ENCODE measurements at places on chromosomes 2 and 18.
A peak's percentile ranks its signal among the peaks of the same experiment; 100 is the strongest.

DNA sequence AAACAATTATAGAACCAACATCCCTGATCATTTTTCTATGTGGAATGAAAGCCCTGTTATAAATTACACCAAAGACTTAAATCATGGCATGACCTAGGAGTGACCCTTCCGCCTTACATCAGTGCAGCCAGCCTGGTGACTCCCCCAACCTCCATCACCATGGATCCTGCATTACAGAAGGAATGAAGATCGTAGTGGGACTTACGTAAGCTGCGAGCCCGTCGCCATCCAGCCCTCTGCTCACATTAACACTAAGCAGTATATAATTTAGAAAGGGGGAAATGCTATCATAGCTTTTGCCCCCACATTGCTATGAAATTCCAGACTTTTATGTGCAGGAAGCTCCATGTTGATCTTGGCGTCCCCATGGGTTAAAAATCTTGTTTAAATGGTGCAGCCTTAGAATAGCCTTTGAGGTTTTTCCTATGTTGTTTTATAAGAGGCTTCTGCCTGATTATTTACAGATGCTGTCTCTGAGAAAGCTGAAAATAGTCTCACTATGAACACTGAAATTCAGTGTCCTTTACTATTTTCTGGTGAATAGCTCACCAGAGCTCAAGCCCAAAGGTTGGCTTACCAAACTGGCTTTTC, 76.3 kb downstream of the COLEC12 start:
- no peak for DNase-seq

GRCh38 chr2:129422028-129422427, 557.4 kb upstream of the RAB6C start:
- DNase-seq, result no peak

DNA sequence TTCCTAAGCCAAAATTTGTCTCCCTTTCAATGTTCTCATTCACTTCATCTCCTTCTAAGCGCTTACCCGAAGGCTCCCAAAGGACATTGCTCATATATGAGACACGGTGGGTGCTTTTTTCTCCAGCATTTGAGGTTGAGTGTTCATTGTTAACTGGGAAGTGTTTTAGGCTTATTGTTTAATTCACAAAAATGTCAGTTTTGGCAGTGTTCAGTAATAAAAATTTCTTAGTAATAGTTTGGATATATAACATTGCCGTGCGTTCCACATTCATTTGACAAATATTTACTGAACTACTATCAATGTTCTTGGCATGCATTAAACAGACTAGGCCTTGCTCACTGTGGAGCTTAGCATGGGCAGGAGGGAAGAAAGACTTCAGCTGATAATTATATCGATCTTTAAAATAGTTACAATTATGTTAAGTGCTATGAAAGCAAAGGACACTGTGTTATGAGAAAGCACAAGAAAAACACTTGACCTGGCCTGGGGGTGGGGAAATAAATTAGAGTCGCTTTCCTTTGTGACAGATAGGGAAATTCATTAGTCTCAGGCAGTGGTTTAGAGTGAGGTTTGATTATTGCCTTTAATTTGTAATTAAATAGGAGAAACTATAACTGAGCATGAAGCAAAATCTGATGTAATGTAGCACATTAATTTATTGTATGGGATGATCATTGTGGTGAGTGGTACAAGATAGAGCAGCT, 82.2 kb upstream of the DOCK10 start:
- peak; percentile 15 for DNase-seq

DNA sequence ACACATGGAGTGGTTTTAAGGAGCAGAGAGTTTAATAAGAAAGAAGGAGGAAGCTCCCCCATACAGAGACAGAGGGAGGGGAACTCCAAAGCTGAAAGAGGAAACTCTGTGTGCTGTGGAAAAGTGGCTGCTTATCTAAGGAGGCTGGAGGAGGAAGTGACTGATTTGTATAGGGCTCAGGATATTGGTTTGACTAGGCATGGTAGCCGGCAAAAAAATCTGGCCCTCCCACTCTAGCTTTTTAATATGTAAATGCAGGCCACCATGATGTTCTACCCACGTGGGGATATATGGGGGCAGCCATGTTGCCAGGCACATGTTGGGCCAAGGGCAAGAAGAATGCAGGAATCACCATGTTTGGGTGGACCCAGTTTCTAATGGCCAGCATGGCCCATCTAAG, 64.3 kb downstream of the HNMT start:
- DNase-seq, result no peak

DNA sequence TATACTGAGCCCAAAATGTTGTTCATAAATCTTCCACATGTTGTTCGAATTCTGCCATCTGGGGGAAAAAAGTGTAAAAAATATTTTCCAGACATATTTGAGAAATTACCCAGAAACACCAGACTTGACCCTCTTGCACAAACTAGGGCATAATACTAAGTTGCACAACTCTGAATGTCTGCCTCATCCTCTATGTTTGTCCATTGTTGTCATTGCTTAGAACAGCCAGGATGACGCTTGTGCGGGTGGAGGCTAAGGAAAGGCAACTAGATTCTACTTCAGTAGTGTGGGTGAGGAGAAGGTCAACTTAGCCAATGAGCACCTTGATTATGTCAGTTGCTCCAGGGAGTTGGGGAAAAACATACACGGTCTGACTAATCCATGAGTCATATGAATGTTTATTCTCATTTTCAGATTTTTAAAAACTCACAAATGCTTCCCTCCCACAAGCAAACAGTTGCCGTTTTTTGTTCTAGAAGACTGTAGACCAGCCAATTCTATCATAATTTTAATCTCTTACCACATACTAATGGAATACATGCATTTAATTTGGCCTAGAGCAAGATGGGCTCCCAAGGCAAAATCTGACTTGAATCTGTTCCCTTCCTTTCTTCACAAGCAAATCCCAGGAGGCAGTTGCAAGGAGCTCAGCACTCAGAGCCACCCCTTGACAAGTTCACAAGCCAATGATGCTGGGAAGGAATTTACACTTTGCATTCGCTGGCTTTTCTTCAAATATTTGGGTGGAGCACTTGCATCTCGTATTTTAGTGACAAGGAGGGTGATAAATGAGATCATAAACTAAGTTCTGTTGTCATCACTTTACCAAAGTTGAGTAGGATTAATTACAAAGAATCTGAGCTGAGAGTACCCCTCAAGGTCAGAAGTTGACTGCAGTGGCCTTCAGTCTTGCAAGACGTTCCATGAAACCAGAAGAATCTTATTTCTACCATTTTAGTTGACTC, 163.2 kb upstream of the TWIST2 start:
- no peak for DNase-seq

- no peak for DNase-seq
Measured at GRCh38 chr18:36314754-36315153, 17.2 kb downstream of the FHOD3 start.

- DNase-seq, result no peak
Measured at GRCh38 chr2:42793334-42794270, 1.2 kb upstream of the HAAO start.

DNA sequence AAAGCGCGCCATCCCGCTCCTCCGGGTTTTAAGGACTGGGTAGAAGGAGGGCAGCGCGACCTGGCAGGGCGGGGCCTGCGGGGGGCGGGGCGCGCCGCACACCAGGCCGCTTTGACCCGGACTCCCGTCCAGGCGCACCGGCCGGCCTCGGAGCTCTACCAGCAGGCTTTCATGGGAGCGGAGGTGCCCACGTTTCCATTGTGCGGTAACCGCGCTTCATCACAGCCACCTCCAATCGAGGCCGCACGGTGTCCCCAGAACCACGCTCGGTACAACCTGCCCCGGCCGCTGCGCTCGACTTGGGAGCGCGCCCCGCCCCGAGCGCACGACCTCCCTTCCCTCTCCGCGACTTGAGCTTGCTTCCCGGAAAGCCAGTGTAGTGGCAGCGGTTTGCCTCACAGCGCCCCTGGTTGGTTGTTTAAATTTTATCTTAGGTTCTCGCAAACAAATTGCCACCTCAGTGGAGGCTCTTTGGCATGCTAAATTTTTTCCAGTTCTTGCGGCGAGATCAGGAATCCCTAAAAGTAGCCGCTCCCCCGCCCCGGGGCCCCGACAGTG, 280 bp upstream of the CYP1B1 start:
- DNase-seq, result no peak

GRCh38 chr2:22536133-22536532, 848.8 kb upstream of the KLHL29 start:
- no peak for DNase-seq

DNA sequence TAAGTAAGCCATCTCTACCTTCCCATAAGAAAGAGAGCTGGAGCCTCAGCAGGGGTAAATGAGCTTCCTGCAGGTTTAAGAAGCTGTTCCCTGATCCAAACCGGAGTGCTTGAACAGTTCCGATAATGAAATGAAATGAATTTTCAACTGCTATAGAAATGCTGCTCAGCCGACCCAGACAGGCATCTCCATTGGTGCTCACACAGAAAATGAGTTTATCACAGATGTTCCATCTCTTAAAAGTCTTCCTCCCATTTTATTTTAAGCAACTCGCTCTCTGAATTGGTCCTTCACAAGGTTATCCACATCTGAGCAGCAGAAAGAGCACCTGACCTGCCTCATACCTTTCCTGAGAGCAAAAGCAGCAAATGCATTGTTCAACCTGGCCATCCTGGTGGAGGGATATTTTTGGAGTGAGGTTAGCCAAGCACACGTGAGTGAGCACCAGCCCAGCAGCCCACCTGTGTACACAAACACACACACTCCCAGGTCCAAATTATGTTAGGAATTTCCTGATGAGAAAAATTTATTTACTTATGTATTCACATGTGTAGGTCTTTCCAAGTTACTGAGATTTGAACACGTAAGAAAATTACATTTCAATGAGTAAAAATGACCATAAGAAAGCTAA, 42.2 kb upstream of the CCDC68 start:
- DNase-seq, result no peak

- peak; percentile 23 for DNase-seq
Measured at GRCh38 chr18:11909061-11909455, 941 bp upstream of the MPPE1 start.

- no peak for DNase-seq
Measured at GRCh38 chr2:71905205-71905604, 242.5 kb downstream of the CYP26B1 start.

DNA sequence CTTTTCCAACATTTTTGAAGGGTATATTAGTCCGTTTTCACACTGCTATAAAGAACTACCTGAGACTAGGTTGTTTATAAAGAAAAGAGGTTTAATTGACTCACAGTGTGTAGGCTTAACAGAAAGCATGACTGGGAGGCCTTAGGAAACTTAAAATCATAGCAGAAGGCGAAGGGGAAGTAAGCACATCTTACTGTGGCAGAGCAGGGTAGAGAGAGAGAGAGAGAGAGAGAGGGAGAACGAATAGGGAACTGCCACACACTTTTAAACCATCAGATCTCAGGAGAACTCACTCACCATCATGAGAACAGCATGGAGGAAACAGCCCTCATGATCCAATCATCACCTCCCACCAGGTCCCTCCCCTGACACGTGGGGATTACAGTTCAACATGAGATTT, 420.3 kb downstream of the SOCS6 start:
- no peak for DNase-seq

DNA sequence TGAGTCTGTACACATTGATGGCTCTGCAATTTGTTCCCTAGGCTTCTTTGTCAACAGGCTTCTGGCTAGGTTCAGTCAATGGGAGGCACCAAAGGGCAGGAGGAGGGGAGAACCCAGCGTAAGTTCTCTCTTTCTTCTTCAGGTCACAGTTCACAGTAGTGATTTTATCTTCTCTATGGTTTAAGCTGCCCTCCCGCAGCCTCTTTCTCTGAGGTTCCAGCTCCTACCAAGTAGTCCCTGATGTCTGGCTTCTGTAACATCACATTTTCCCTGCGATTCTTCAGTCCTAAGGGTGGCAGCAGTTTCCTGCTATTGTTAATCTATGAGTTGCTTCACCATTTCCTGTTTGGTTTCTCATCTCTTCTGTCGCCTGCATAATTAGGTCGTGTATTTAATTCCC, 107.4 kb downstream of the CPO start:
- DNase-seq, result no peak

DNA sequence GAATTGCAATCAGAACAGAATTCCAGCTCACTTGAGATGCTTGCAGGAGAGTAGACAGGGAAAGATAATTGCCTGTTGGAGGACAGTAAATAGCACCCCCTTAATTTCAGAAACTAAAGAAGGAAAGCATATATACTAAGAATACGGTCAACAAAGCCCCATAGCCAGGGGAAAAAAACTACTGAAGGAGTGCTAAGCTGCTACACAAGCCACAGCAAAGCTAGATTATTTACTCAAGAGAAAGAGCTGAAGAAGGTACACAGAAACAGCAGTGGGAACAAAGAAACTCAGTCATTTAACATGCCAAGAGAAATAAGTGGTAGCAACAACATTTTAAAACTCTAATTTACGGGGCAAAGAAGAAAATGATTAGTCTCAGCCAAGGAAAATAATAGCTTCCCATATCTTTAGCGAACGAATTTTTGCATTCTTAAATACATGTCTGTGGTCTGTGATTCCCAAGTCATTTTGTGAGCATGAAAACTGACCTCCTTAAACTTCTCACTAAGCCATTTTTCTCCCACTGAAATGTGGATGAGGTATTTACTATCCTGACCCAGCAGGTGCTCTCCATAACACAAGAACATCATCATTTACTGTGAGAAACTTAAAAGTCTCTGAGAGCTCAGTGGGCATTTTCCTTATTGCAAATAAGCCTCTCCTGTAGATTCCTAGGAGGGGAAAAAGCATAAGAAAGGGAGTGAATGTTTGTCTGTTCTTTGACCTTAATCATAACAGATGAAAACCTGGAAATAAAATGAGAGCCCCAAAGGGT, 196.0 kb downstream of the PAX3 start:
- DNase-seq, result no peak

GRCh38 chr2:221731432-221732145, 159.5 kb upstream of the EPHA4 start:
- DNase-seq, result no peak

DNA sequence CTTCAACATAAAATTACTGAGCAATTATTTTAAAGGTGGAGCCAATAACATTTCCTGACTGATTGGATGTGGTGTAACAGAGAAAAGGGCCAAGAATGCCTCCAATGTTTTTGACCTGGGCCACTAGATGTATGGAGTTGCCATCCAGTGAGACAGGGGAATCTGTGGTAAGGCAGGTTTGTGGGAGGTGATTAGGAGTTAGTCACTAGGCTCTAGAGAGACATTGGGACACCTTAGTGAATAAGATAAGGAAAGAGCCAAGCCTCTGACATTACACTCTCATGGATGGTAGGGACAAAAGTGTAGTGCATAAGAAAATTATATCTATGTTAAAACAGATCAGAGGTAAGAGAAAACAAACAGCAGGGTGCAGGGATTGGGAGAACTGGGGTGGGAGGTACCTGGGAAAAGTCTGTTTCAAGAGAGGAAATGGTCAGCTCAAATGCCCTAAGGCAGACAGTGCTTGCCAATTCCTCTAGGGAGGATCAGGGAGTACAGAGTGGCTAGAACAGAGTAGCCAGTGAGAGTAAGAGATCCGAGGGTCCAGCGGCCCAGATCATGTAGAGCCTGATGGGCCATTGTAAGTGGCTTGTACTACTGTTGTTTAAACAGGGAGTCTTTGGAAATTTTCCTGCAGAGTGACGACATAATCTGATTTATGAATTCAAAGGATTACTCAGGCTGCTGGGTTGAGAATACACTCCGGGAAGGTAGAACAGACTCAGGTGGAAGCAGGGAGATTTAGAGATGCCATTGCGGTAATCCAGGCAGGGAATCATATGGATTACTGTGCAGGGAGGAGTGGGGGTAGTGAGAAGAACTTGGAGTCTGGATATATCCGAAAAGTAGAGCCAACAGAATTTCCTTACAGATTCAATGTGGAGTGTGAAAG, 45.7 kb upstream of the CUL3 start:
- no peak for DNase-seq

- peak; percentile 61 for DNase-seq
Measured at GRCh38 chr2:233152541-233152940, 92.4 kb downstream of the INPP5D start.
